ENCODE measurements at places on chromosomes 5 and 9. TPM values are rescaled to one million over a fixed set of nuclear protein-coding genes. Genes with fewer than 3 reads are reported as not detected.

Gene GAPVD1
- total RNA-seq: 57.8 TPM

Gene PCDHB7
- total RNA-seq: not detected

Gene C5orf52
- total RNA-seq: not detected

Gene TMC1
- total RNA-seq: not detected

All from activated naive CD8-positive, alpha-beta T cell treated with anti-CD3 and anti-CD28 coated beads, Interleukin-2, amount 10 ng/mL, durations not matched to agents 7 days and 5 days (primary cell).